ENCODE measurements at places on chromosomes 1 and 21.
A peak's percentile ranks its signal among the peaks of the same experiment; 100 is the strongest.

- no peak for DNase-seq
These were observed 393.8 kb downstream of the DSCAM start for GRCh38 chr21:40453183-40453582.

- no peak for DNase-seq
These were observed 4.8 kb downstream of the RAP1A start for GRCh38 chr1:111624382-111624781.

- no peak for DNase-seq
These were observed 1.8 kb upstream of the TFF2 start for GRCh38 chr21:42352441-42353095.

DNA sequence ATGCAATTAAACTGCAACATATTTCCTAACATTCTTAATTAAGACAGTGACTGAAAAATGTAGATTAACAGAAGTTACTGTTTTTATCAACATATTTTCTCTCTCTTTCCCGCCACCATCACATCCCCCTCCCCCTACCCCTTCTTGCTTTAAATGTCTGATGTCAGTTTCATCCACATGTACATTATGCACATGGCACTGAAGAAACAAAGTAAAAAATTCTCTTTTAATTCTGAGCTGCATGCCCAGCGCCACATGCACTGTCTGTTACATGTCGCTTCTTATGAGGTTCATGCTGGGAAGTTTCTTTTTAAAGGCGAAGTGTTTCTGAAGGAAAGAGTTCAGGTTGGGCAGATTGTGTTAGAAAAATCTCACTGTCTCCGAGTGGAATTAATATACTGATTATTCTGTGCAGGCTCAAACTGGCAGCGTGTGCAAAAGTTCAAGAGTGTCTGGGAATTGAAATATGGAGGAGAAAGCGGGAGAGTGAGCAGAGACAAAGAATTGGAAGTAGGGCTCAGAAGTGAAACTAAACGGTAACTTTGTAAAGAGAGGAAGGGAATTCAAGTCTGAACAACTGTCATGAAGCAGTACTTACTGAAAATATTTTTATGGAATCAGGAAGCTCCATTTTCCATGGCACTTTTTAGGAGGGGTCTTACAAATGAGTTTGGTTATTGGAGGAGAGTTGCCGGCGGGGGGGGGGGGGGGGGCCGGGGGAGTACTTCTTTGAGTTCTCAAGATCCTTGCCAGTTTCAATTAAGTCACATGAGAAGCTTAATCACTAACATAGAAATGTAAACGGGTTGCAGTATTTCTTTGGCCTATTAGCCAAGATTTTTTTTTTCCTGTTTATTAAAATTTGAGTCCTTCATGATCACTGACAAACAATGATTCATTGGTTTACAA, 217.6 kb downstream of the SDCCAG8 start:
- no peak for DNase-seq

- DNase-seq, result no peak
These were observed 5.5 kb downstream of the SIM2 start for GRCh38 chr21:36704281-36704957.

GRCh38 chr1:3564921-3565831, 46.1 kb downstream of the MEGF6 start:
- DNase-seq, result peak; percentile 81

GRCh38 chr1:6982860-6983259, 197.6 kb downstream of the CAMTA1 start:
- no peak for DNase-seq

DNA sequence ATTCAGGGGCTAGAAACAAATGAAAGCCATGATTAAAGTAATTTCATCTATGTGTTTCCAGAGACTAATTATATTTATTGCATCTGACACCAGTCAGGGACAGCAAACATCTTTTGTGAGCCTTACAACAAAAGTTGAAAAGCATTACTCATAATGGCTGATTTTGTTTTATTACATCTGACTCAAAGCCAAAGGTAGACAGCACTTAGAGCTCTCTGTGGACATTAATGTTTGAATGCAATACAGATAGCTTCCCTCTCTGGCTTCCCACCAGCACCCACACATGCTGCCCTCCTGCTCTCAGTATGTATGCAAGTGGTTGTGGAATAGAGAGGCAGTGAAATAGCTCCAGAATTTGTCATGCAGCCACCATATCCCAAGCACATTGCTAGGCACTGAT, 198.7 kb downstream of the SETD4 start:
- no peak for DNase-seq

- no peak for DNase-seq
These were observed 24.8 kb upstream of the ACBD6 start for GRCh38 chr1:180527101-180527669.

DNA sequence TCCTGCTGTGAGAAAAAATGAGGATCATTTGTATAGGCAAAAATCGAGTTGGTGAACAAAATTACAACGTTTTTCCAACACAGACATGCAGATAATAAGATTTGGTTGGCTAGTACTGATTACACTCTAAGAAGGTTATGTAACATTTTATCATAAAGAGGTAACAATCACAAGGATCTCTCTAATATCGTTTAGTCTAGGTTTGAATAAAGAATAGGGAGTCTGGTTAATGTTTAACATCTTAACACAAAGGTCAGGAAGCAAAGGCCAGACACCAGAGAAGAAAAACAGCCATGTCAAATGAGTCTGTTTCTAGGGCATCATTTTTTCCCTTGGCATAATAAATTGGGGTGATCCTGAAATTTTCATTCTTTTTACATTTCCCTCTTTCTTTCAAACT, 207.4 kb upstream of the CHRM3 start:
- DNase-seq, result no peak

DNA sequence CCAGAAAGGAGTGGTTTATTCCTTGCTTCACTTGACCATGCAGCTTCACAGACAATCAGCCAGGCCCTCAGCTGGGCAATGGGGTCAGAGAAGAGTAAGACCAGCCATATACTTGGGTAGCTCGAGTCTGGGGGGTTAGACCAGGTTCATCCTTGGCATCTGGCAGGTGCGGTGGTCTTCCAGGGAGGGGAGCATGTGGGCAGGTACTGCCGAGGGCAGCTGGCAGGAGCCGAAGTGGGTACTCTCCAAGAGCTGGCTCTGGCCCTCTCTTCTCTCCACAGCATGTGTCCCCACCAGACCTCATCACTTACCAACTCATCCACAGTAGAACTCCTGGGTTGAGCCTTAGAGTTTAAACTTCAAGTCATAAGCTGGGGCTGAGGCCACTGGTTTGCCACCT, 156.8 kb downstream of the FOXD2 start:
- DNase-seq, result no peak

DNA sequence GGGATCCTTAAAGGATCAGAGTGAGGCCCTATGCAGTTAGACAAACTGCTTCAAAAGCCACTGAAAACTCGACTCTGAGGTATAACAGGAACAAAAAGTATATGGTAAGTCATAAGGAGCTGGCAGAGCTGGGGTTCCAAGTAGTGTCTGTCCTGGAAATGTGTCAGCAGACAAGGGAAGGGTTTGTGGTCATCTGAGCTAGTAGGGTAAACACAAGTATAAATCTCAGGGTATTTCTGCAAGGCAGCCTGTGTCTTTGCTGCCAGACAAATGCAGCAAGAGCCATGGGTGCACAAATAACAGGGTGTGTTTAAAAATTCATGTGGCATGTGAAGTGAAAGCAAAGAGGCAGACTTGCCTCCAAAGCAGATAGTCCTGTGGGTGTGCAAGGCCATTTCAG, 759.0 kb upstream of the ADAMTS5 start:
- DNase-seq, result no peak

DNA sequence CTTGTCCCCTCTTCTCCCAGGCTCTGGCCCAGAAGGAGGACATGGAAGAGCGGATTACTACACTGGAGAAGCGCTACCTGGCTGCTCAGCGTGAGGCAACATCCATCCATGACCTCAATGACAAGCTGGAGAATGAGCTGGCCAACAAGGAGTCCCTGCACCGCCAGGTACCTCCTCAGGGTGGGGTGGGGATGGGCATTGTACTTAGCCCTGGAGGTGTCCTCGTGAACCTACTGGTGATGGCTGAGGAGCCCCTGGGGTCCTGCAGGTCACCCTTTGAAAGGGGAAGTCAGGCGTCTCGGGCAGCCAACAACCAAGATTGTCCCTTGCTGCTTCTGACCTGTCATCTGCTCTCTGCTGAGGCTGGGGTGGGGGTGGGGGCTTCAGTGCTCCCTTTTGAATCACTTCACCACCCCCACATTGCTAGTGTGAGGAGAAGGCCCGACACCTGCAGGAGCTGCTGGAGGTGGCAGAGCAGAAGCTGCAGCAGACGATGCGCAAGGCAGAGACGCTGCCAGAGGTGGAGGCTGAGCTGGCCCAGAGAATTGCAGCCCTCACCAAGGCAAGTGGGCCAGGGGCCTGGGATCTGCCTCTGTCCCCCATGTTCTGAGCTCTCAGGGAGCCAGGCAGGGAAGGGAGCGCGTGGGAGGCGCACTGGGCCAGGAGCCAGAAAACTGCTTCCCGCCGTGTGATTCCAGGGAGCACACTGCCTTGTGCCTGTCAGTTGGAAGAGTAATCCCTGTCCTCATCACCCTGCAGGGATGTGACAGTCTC, 19.7 kb downstream of the PPFIA4 start:
- no peak for DNase-seq

GRCh38 chr1:26826261-26827105, at the start of gene ZDHHC18:
ZDHHC18 (plus strand) TSS chr1:26826688; CDS start chr1:26826805, 117 bp downstream.
- peak; percentile 85 for DNase-seq

GRCh38 chr21:46442938-46443337, 15.8 kb upstream of the DIP2A start:
- DNase-seq, result no peak

GRCh38 chr1:205466595-205467220, 10.9 kb upstream of the BLACAT1 start:
- DNase-seq, result no peak

- no peak for DNase-seq
These were observed 39.7 kb upstream of the ETV3 start for GRCh38 chr1:157177733-157178394.

DNA sequence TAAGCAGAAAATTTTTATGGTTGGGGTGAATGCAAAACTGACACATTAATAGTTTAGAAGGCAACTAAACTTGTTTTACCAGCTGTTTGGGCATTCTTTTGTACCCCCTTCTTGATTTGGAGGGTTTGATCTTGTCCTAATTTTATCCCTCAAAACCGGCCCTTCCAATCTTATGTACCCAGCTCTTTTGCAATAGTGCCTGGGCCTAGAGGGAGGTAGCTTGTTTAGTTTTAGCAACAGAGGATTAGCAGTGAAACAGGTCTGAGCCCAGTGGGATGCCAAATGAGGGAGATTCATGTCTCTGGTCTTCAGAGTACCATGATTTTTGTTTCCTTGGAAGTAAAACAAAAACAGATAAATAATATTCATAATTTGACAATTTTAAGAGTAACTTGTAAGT, 45.1 kb downstream of the CRP start:
- no peak for DNase-seq

GRCh38 chr1:67632356-67632755, 52.6 kb upstream of the GADD45A start:
- DNase-seq, result no peak

DNA sequence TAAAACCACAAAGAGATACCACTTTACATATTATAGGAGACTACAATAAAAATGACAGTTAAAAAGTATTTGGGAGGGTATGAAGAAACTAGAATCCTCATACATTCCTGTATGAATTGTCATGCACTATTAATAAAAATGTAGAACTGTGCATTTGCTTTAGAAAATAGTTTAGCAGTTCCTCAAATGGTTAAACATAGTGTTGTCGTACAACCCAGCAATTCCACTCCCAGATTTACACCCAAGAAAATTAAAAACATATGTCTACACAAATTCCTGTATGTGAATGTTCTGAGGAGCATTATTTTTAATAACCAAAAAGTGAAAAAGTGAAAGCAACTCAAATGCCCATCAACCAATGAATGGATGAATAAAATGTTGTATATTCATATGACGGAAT, 23.1 kb upstream of the PDE4B start:
- DNase-seq, result no peak

DNA sequence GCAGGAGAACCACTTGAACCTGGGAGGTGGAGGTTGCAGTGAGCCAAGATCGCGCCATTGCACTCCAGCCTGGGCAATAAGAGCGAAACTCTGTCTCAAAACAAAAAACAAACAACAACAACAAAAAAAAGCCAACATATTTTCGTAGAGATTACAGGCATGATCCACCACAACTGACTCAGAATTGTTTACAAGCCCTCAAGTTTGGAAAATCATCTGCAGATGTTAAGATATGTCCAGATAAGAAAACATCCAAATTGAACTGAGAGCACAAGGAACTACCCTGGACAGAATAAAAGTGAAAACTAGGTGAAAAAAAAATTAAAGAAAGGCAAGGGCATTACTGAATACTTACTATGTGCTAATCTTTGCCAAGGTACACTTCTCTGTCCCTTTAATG, 89.8 kb upstream of the WLS start:
- no peak for DNase-seq

DNA sequence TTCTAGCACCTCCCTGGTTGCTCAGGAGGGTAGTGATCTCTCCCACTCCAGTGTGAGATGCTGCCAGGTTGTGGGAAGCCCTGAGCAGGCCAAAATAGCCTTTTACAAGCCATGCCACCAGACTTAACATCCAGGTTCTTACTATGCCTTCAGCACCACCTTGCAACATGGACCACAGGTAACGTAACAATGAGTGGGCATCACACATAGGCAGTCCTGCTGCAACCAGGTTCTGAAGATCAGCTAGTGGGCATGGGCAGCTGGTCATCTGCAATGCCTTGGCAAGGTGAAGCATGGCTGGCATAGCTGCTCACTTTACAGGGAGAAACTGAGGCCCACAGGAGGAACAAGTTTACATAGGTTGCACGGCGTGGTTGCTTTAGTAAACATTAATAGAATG, 40.7 kb downstream of the DHCR24 start:
- no peak for DNase-seq

DNA sequence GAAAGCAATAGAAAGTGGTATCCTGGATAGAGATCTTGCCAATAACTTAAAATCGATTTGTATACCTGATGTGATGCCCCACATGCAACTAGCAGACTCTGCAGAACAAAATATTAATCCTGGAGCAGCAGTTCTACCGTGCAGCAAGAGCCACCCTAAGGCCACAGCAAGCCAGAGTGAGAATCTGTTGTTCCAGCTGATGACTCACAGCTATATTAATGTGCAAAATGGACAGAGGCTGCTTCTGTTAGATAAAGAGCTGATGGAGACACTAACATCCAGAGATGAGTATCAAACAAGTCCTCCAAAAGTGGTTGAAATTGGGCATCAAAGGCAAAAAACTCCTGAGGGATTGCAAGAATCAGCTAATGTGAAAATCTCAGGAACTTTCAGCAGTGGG, 127.8 kb downstream of the MACF1 start:
- no peak for DNase-seq

Measured in Karpas-422 (cell line).